Fibroblast of skin of left quadriceps (primary cell): ENCODE measurements at places on chromosomes 1 and 21.

DNA sequence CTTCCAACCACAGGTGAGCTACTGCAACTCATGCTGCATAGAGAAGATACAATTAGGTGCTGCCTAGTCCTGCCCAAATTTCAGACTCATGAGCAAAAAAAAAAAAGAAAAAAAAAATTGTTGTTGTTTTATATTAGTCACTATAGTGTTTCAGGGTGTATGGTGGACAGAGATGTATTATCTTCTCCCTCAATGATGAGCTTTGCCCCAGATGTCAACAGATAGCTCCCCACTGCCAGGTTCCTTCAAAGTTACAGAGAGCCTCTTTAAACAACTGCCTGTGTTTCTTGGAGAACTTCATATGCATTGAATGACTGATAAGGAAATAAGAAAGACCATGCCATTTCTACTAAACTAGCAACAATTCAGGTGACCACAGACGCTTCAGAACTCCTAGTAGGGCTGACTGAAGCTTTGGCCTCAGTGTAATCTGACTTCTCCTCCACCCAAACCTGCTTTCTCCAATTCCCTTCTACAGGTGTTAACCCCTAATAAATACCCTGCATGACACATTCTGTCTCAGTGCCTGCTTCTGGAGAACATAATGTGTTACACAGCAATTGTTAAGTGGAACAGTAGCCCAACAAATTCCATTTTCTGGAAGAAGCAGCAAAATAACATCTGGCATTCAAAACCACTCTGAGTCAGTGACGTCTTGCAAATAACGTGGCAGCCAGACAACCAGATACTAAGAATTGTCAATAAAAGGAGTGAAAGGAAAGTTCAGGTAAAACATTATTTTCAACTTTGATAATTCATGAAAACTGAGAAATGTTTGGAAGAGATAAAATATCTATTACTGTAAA lies 147.7 kb downstream of the CDC42BPA start:
- peak; percentile 42 for DNase-seq

- no peak for DNase-seq
These were observed 43.0 kb upstream of the EGLN1 start for GRCh38 chr1:231465051-231465450.

DNA sequence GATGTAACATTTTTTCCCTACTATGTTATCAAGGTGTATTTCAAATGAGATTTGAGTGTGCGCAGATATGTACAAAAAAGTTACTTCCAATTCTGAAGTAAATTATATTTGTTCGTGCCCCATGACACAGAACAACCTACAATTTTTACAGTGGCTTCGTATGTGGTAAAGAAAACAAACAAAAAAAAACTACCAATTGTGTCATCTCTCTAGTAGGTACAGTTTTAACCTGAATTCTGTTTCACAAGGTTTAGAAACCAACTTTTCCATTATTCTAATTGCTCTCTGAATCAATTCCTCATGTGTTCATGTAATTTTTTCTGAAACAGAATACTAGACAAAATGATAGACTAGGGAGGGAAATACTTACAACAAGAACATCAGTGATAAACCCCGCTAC lies 7.4 kb downstream of the SCAF4 start:
- no peak for DNase-seq

DNA sequence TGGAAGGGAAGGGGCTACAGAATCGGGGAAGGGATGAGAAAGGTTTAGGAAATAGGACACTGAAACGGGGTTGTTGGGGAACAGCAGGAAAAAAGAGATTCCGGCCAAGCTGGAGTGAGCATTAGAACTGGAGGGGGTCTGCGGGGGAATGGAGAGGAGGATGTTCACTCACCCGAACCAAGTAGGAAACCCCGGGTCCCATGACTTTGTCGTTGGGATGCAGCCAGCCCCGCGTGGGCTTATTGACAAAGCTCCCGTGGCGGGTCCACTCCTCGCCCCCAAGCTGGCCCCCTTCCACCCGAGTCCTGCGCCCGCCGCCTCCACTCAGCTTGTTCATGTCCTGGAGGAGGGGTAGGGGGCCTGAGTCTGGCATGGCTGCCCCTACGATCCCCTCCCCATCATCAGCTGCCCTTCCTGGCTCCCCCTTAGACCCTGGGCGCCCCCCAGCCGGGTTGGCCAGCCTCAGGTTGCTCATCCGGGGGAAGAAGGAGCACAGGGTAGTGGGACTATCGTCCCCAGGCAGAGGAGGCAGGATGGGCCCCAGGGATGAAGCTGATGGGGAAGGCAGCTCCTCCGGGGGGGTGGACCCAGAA lies 591 bp downstream of the SHC1 start:
- DNase-seq = no peak

- DNase-seq = no peak
These were observed 15.1 kb downstream of the PRMT2 start for GRCh38 chr21:46650476-46651098.

GRCh38 chr1:204660509-204660908 lies 25.0 kb downstream of the LRRN2 start:
- no peak for DNase-seq

DNA sequence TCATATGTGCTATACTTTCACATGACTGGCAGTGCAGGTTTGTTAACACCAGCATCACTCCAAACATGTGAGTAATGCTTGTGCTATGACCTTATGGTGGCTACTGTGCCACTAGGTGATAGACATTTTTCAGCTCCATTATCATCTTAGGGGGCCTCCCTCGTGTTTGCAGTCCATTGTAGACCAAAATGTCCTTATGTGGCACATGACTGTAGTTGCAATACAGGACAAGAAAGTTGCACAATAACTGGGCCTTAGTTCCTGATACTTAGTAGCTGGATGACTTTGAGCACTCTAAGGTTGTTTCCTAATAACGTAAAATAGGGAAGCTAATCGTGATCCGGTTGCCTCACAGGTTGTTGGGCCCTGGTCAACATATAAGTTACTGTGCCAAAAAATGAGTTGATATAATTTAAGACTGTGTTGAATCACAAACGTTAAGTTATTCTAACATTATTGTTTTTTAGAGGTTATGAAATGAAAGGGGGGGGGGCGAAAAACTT lies 511 bp upstream of the SNX27 start:
- no peak for DNase-seq

DNA sequence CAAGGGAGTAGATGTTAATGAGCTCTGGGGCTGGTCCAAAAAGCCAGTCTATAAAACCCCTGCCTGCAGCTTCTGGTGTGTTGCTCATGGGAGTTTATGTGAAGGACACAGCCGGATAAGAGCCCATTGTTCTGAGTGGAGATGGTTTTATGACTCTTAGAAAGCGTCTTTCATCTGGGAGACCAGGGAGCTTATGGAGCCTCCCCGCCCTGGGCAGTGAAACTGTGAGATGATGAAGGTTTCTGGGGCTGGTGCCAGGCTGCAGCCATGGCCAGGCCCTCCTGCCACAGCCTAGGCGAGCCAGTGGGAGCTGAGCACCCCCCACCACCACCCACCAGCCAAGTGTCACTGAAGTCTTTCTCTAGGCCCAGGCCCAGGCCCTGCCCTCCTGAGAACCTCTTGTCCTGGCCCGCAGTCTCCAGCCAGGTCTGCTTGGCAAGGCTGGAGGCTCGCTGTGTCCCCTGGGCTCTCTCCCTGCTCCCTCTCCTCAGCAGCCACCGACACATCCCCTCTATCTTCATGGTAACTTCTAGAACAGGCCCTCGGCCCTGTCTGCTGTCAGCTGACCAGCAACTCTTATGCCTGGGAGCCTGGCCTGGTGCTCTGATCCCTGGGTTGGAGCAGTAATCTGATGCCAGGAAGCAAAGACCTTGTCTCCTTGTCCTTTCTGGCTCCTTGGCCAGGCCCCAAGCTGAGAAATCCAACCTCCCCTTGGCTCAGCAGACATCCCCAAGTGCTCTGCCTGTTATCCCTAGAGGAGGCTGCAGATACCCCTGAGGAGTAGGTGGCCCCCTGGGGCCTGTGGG lies 7.6 kb upstream of the ARHGEF10L start:
- no peak for DNase-seq
